ENCODE measurements at places on chromosomes 16 and 17.

GRCh38 chr17:39173080-39173479 lies 7.1 kb upstream of the ARL5C start:
- DNase-seq: no peak

GRCh38 chr17:75824050-75824552 lies 20.1 kb downstream of the UNC13D start:
- DNase-seq: no peak

GRCh38 chr17:20045476-20045875 lies 36.3 kb downstream of the SPECC1 start:
- DNase-seq: no peak

- peak; percentile 57 for DNase-seq
These were observed 23.7 kb downstream of the CLEC3A start for GRCh38 chr16:78045865-78046581.

GRCh38 chr17:59001158-59001814 lies 105.4 kb downstream of the TRIM37 start:
- DNase-seq: peak; percentile 64

GRCh38 chr17:64315032-64315490 lies 52.0 kb upstream of the TEX2 start:
- peak; percentile 97 for DNase-seq

DNA sequence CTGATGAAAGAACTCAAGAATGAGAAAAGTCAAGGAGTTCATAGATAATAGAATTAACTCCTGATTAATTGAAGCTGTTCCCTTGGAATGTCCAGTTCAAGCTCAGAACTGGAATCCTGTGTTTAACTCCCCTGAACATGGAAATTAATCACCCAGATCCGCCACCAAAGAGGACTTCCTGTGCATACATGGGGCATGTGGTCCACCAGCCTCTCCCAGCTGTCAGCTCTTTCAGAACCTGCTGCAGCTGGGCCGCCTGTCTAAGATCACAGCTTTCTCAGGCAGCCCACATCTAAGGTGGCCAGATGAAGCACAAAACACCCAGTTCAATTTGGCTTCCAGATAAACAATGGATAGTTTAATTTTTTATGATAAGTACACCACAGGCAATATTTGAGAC lies 203.7 kb upstream of the COX10 start:
- DNase-seq: no peak

DNA sequence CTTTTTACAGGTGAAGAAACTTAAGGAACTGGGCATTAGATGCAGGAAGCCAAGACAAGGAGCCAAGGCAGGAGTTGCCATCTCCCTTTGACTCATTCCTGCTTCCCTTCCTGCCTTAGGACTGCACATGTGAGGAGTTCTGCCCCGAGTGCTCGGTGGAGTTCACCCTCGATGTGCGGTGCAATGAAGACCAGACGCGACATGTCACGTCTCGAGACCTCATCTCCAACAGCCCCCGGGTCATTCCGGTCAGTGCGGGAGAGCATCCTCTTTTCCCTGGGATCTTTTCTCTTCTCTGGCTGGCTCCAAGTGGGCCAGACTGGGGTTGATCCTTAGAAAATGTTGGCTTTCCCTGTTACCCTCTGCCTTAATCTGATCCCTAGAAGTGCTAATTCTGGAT lies 6.6 kb downstream of the POLR2C start:
- no peak for DNase-seq

GRCh38 chr17:39138431-39139160 lies 12.8 kb downstream of the PLXDC1 start:
- no peak for DNase-seq

- peak; percentile 17 for DNase-seq
These were observed 45.2 kb downstream of the AXIN2 start for GRCh38 chr17:65515959-65516948.

DNA sequence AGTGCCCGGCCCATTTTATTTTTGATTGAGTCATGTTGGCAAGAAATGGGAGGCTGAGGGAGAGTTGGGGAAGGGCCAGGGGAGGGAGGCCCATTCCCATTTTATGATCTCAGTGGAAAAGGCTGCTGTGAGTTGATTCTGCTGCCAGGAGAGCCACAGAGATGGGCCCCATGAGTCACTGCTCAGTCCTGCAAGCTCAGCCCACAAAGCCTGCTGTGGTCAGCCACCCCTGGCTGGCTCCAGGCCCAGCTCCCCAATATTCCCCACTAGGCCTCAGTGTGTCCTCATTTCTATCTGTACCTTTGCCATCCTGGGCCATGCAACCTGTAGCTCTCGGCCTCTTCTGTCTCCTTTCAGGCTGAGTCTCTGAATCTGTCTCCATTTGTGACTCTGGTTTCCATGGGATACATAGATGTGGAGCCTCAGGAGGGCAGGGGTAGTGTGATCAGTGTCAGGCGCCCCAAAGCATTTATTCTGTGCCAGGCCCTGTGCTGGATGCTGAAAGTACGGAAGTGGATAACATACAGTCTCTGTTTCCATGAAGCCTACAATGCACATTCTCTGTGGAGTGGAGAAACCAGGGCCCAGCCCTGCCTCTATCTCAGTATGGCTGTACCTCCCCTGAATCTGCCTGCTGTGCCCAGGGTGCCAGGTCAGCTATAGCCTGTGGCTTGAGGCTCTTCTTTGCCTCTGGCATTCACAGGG lies 1.9 kb upstream of the PLEKHG4 start:
- DNase-seq: peak; percentile 98

DNA sequence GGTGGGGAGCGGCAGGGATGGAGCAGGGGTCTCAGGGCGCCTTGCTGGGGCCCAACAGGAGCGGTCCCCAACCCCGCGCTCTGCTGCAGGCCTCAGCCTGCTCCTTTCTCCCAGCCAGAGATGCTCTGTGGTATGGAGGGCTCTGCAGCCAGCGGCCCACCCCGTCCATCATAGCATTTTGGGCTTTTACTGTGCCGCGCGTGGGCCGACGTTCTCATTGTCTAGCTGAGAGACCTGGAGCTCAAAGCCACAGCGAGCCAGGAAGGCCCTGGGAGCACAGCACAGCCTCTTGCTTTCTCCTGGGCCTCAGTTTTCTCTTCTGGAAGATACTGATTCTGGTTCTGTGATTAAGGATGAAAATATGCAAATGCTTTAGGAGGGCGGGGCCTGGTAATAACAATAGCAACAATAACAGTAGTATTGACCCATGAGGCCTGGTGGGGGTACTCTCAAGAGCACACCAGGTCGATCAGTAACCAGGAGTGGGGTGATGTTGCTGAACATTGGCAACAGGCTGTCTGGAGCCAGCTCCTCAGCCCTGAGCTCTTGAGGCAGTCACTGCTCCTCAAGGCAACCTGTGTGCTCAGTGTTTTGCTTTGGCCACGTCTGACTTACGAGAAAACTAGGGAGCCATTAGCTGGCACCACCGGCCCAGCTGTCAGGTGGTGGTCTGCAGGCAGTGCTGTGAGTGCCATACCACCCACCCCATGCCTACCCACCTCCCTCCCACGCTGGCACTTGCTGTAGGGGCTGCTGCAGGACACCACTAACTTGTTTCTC lies 1.1 kb upstream of the RASD1 start:
- DNase-seq: no peak

DNA sequence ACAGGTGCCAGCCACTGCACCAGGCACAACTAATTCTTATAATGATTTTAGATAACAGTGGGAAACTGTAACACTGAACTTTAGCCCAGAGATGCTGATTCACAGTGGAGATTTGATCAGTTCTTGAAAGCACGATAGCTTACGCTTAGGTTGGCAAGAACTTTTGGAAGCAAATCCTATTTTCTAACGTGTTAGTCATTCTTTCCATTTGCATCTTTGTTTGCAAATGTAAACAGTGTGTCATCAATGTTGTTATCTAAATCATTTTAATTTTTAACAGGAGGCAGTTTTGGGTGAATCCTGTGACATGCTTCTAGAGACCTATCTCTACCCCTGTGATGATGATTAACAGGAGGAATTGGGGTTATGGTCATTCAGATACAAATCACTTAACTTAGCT lies 35.7 kb upstream of the GNA13 start:
- no peak for DNase-seq

- DNase-seq: peak; percentile 12
These were observed 60.4 kb upstream of the MMP2 start for GRCh38 chr16:55418586-55418985.

- DNase-seq: no peak
These were observed 23.6 kb downstream of the ALOX12B start for GRCh38 chr17:8063761-8064534.

- peak; percentile 89 for DNase-seq
These were observed 202.2 kb upstream of the CHMP6 start for GRCh38 chr17:80789356-80789902.

GRCh38 chr17:78000341-78000740 lies 41.8 kb downstream of the TNRC6C start:
- peak; percentile 48 for DNase-seq
